HT1080 (cell line): ENCODE measurements at places on chromosomes 3 and 15.
A peak's percentile ranks its signal among the peaks of the same experiment; 100 is the strongest.

GRCh38 chr3:115644391-115644790, 21.1 kb downstream of the GAP43 start:
- no peak for DNase-seq

DNA sequence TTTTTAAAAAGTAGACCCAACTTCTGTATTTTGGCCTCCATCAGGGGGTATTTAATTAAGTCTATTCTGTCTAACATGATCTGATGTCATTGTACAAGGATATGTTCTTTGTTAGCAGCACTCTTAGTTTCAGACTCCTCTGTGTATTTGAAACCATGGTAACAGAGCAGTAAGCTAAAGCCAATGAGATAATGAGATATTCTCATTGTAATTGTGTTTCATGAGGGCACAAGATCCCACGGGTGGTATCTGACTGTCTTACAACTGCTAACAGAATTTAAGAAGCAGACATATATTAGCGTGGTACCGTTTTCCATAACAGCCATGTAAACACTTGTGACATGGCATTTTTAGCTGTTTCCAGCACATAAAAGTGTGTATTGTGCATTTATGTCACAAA, 251.2 kb upstream of the VEPH1 start:
- DNase-seq = no peak

- DNase-seq = no peak
These were observed 28.6 kb downstream of the BHLHE40 start for GRCh38 chr3:5007873-5008272.

DNA sequence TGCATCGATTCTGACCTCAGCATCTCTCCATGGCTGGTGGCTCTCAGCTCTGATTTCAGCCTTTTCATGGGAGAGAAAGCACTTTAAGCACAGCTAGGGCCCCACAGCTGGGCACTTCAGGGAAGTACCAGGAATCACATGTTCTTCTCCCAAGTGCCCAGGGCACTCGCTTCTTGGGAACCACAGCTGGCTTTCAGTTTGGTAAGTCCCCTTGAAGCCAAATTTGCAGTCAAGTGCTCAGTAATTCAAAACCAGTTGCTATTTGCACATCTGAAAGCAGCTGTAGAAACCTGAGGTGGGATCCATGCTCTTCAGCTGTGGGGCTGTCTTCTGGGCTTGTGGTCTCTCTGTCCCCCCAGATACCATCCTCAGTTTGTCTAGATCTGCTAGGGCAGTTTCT, 12.8 kb downstream of the GABRA5 start:
- no peak for DNase-seq

DNA sequence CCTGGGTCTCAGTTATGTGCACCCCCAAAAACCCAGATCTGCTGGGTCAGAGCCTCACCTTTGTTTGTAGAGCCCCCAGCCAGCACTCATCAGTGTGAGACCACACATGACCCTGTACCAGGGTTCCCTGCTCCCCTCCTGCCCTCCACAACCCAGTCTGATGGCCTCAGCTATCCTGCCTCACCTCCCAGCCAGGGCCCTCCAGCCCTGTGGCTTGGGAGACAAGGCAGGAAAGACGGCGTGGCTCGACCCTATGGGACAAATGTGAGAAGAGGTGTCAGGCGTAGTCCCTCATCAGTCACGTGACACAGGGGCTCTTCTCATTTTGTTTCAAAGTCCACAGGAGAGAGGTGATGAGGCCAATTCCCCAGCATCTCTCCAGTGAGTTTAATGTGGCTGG, 28.3 kb upstream of the PRR23E start:
- DNase-seq = no peak

DNA sequence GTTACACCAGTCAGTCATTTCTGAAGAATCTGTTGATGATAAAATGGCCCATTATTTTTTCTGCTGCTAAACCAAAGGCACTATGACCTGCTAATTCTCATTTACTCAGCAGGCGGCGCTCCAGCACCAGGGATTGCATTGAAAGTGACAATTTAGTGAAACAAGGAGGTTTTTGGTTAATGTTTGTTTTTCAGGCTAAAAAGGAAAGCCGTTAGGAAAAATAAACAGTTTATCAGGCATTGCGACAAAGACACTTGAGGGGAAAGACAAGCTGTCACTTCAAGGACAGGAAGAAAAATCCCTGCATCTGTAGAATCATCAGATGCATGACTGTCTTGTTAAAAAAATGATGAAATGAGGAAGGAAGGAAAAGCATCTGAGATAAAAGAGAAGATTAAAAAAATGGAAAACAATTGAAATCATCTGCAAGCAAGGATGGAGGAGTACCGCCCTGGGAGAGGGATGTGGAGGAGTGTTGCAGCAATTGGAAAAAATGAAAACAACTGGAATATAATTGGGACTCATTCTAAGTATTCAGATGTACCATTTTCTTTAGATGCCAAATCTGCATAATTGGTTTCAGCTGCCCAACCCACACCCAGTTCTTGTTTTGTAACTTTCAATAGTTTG, 54.0 kb downstream of the NR1D2 start:
- peak; percentile 59 for DNase-seq

- DNase-seq = no peak
These were observed 61.8 kb upstream of the TSC22D2 start for GRCh38 chr3:150346266-150346665.

- DNase-seq = no peak
These were observed 28.4 kb upstream of the NR2E3 start for GRCh38 chr15:71781965-71782265.

- peak; percentile 98 for DNase-seq
These were observed 102.6 kb downstream of the EFL1 start for GRCh38 chr15:82159922-82160321.

- peak; percentile 11 for DNase-seq
These were observed 215.1 kb downstream of the SHQ1 start for GRCh38 chr3:72633121-72633520.
